ENCODE measurements at places on chromosomes 1 and 21.

GRCh38 chr1:213070406-213070805, 19.4 kb downstream of the RPS6KC1 start:
- DNase-seq, result no peak

DNA sequence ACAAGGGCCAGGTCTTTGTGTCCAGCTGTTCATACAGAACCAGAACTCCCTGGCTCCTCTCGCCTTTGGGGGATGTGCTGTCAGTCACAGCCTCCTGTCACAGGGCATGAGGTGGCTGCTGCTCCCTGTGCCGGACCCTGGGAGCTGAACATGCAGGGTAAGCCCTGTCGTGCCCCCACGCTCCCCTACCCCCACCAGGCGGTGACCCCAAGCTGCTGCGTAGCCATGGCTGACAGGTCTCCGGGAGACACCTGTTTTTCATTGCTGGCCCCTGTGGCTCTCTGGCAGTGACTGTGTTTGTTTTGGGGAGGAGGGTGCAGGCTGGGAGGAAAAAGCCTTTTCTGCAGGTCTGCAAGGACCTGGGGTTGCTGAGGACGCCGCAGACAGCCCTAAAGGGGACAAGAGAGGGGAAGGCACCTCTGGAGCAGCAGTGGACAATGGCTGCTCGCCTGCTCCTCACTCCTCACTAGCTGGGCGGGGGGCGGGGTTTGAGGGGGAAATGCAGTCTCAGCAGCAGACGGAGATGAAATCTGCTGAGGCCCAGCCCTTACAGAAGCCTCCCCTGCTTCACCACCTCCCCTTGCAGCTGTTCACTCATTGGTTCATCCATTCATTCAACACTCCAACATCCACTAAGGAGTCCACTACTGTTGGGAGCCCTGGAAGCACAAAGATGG, 81.4 kb downstream of the TRABD2B start:
- DNase-seq, result no peak

GRCh38 chr1:37148663-37149062, 114.3 kb upstream of the GRIK3 start:
- no peak for DNase-seq

DNA sequence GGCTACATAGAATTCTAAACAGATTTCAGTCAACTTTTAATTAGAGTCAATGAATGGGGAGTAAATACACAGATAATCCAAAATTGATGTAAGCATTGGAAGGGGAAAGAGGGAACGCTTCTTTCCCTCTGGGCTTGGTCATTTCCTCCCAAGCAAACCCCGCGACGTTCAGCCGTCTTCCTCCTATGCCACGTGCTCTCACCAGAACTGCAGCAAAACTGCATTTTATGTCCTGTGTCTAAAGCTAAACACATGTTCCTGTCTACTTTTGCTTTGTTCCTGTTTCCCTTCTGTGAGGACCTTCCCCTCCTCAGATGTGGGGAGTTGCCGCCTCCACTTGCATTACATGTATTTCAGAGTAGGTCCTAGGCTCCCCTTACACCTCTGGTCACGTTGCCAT, 27.2 kb downstream of the UTP25 start:
- no peak for DNase-seq

DNA sequence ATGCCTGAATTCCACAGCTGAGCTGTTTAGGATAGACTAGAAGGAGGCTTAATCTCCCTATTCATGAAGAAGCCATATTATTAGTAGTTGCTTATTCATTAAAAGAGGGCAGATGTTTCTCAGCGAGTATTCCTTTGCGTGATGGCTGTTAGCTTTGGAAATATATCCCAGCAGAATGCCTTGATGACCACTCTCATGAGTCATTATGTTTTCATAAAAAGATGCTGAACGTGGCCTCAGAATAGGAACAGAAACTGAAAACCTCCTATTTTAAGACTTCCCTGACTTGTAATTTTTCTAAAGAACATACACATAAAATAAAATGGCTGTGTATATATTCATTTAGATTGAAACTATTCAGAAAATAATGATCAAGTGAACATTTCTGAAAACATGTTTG, 9.6 kb upstream of the PLA2G4A start:
- DNase-seq, result no peak

DNA sequence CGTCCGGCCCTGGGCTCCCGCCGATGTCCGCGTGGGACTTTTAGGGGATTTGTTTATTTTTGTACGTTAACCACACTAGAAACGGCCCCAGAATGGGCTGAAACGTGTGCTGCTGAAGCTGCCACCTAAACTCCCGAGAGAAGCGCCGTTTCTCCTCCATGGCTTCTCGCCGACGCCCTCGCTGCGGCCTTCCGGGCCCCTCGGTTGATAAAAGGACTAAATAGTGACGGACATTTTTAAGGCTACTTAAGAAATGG, 678 bp upstream of the PTTG1IP start:
- DNase-seq, result no peak

DNA sequence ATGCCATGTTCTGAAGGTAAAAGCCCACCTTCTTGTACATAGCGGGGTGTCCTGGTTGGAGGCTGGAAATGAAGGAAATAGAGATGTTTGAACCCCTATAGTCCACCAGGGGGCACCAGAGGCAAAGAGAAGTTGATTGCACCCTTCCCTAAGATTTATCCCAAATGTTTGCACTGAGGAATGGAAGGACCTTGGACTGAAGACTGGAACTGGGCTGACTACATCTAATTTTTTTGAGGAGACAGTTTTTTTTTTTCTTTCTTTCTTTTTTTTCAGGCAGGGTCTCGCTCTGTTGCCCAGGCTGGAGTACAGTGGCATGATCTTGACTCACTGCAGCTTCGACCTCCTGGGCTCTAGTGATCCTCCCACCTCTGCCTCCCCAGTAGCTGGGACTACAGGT, 55.3 kb upstream of the EIF4G3 start:
- DNase-seq, result no peak

All from stimulated activated CD8-positive, alpha-beta memory T cell treated with anti-CD3 and anti-CD28 coated beads, Interleukin-4, amount 100 ng/mL, for 4 hours (primary cell).